ENCODE measurements at places on chromosomes 4 and X. TPM values are rescaled to one million over a fixed set of nuclear protein-coding genes. Genes with fewer than 3 reads are reported as not detected.

DNA sequence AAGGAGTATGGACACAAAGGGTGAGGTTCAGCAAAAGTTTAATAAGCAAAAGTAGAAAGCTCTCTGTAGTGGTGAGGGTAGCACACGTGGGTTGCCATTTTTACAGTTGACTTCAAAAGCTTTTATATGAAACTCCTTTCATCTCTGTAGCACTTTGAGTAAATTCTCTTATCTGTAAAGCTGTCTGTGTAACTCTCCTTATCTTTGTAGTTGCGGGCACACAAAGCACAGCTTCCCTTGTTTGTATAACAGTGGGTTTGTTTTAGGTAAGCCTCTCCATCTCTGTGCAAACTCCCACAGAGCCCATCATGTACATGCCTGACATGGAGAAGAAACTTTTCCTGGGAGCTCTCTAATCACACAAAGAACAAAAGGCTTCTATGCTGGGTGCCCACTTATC is 325.9 kb upstream of the PABPC5 start:
- no peak overlapping the region for H3K27ac ChIP-seq
- no peak for DNase-seq
- no peaks in the 10 kb centered on the region for H3K27me3 ChIP-seq
- no peaks in the 10 kb centered on the region for H3K4me1 ChIP-seq
- no peak overlapping the region for H3K4me3 ChIP-seq

DNA sequence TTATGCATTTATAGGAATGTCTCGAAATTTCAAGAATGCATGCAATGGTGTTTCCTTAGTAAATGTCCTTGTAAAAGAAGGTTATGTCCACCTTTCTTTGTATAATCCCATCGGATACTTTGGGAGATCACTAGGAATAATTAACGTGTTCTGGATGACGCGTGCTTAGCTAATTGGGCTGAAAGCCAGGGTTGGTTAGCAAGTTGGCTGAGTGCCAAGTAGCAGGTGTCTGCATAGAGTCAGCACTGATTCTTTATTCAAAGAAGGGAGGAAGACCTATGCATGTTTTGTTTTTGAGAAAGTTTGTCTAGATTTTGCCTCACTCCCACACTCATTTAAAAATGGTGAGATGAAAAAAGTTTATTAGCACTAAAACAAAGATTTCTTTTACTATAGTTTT is 144.6 kb downstream of the SOX3 start:
- no peaks in the 10 kb centered on the region for H3K36me3 ChIP-seq
- H3K4me1 ChIP-seq, result no peaks in the 10 kb centered on the region
- H3K27ac ChIP-seq, result no peak overlapping the region
- H3K4me3 ChIP-seq, result no peak overlapping the region

DNA sequence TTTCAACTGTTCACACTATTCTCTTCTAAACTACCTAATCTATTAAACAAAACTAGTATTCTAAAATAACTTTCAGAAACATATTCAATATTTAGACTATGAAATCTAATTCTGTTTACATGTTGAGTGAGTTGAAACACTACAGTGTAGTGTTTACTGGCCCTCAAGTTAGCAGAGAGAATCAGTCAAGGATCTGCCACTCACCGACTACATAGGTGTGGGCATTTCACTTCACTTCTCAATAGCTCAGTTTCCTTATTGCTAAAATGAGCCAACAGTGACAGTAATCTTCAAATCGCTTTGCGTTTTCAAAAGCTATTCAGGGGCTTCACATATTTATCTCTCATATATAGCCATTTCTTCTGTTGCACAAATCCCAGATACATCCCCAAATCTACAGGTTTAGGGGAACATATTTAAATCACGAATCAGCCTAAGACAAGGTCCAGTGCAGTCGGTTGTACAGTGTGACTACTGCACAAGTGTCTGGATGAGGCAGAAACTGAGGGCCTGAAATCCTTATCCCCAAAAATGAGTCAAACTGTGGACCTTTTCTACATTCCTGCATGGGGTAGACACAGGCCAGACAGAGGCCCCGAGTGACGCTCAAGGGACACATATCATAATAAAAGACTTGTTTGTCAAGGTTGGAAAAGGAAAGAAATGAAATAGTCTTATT is 129.8 kb downstream of the PPP3CA start:
- DNase-seq, result no peak
- H3K36me3 ChIP-seq, result no peaks in the 10 kb centered on the region
- no peak overlapping the region for H3K27ac ChIP-seq
- no peaks in the 10 kb centered on the region for H3K4me1 ChIP-seq

- H3K27ac ChIP-seq, result no peak overlapping the region
- H3K27me3 ChIP-seq, result peaks cover 24% of the 10 kb centered on the region
- H3K4me3 ChIP-seq, result no peak overlapping the region
- no peaks in the 10 kb centered on the region for H3K36me3 ChIP-seq
Observed at GRCh38 chr4:5933116-5933515, 40.2 kb upstream of the CRMP1 start.

GRCh38 chr4:14132301-14132700 is 504.8 kb upstream of the BOD1L1 start:
- H3K4me1 ChIP-seq, result no peaks in the 10 kb centered on the region
- no peaks in the 10 kb centered on the region for H3K36me3 ChIP-seq
- H3K4me3 ChIP-seq, result no peak overlapping the region
- no peak overlapping the region for H3K27ac ChIP-seq

DNA sequence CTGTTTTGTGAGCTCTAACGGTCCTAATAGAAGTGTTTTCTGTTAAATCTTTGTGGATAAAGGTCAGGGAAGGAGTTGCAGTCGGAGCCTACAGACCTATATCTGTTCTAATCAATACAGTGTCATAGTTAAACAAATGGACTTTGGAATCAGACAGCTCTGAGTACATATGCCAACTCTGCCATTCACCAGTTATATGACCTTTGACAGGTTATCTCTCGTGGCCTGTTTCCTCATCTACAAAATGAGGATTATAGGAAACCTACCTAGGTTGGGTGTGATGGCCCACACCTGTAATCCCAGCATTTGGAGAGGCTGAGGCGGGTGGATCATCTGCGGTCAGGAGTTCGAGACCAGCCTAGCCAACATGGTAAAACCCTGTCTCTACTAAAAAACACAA is 89.7 kb downstream of the MID1IP1 start:
- H3K27me3 ChIP-seq, result peaks cover 15% of the 10 kb centered on the region
- no peaks in the 10 kb centered on the region for H3K36me3 ChIP-seq
- DNase-seq, result no peak
- no peak overlapping the region for H3K27ac ChIP-seq
- H3K4me1 ChIP-seq, result peaks cover 4% of the 10 kb centered on the region

DNA sequence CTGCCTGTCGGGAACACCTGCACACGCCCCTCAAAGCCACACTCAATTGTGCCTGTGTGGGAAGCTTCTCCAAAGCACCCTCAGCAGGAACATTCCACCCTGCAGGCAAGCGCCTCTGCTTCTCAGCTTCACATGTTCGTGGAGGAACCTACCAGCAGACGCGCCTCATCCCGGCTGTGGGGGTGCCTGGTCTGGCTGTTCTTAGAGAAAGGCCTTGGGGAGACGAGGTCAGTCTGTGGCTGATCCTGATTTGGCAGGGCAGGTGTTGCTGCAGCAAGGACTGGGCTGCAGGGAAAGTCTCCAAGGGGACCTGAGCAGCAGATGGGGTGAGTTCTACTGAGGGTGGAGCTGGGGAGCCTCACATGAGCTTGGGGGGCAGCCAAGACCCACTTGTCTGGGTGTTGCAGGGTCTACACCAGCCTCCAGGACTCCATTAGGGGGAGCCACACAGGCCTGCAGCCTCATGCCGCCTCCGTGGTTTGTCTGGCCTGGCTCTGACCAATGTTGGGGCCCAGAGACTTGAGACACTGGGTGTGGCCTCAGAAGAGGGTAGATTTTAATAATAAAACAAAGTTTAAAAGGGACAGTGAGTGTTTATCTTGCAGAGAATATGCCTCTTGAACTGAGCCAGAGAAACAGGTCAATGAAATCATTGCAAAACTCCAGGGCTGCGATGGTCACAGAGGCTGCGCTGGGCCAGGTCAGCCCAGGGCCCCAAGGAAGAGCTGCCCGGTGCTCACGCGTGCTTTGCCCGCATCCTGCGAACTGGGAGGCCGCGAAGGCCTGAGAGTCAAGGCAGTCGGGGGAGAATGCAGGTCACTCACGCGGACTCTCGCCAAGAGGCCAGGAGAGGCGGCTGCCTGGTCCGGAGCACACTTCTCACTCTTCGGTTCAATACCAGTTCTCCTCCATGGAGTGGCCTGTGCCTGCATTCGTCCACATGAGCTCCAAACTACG is 21.1 kb downstream of the RNF212 start:
- H3K27ac ChIP-seq, result no peak overlapping the region
- DNase-seq, result no peak
- peaks cover 2% of the 10 kb centered on the region for H3K27me3 ChIP-seq
- no peaks in the 10 kb centered on the region for H3K36me3 ChIP-seq
- peaks cover 15% of the 10 kb centered on the region for H3K4me1 ChIP-seq
- no peak overlapping the region for H3K4me3 ChIP-seq

DNA sequence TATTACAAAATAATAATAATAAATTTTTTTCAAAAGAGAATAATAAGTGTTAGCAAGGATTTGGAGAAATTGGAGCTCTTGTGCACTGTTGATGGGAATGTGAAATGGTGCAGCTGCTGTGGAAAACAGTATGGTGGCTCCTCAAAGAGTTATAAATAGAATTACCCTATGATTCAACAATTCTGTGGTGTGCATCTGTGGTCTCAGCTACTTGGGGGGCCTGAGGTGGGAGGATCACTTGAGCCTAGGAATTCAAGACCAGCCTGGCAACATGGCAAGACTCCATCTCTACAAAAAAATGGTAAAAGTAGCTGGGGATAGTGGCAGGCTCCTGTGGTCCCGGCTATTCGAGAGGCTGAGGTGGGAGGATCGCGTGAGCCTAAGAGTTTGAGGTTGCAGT is 19.6 kb downstream of the MND1 start:
- H3K4me1 ChIP-seq, result no peaks in the 10 kb centered on the region
- no peak overlapping the region for H3K4me3 ChIP-seq
- H3K27me3 ChIP-seq, result no peaks in the 10 kb centered on the region
- no peak overlapping the region for H3K27ac ChIP-seq

DNA sequence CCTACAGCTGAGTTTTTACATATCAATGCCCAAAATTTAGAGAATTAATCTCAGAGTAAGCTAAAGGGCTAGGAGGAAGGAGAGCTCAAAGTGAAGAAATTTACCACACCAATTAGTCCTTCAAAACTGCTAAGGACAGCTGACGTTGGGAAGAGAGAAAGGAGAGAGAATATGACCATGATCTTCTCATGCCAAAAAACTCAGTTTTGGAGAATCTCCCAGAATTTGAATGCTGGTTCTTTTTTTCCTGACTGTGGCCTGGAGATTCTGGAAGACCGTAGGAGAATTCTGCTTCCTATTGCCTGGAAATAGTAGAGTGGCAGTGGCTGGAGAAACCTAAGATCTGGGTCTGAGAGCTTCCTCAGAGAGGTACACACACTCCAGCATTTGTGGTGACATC is 834.4 kb upstream of the SLIT2 start:
- H3K36me3 ChIP-seq, result no peaks in the 10 kb centered on the region
- no peak overlapping the region for H3K27ac ChIP-seq
- peak; percentile 73 for DNase-seq
- no peak overlapping the region for H3K4me3 ChIP-seq

GRCh38 chrX:128106630-128107029 is 54.4 kb upstream of the ACTRT1 start:
- no peaks in the 10 kb centered on the region for H3K36me3 ChIP-seq

- no peak overlapping the region for H3K4me3 ChIP-seq
- no peak for DNase-seq
- H3K27ac ChIP-seq, result no peak overlapping the region
- H3K27me3 ChIP-seq, result peaks cover 26% of the 10 kb centered on the region
- no peaks in the 10 kb centered on the region for H3K36me3 ChIP-seq
Observed at GRCh38 chrX:12789976-12790375, 1.2 kb upstream of the PRPS2 start.

GRCh38 chr4:6275898-6276806 is 6.5 kb downstream of the WFS1 start:
- no peaks in the 10 kb centered on the region for H3K27me3 ChIP-seq
- H3K36me3 ChIP-seq, result peaks cover 19% of the 10 kb centered on the region

DNA sequence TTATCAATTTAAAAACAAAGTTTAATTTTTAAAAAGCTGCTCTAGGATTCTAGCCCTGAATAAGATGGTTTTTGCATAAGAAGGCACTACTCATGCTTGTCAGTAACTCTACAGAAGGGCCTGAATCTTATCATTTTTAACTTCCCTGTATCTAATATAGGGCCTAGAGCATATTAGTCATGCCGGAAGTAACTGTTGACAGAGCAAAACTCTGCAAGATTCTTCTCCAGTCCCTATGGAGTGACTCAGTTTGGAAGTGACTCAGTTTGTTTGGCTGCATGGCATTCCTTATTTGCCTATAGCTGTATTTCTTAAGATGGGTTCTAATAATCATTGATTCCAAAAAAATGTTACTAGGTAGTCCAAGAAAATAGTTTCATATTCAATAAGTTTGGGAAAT is 431.8 kb upstream of the HTR2C start:
- H3K27me3 ChIP-seq, result peaks cover 8% of the 10 kb centered on the region
- no peaks in the 10 kb centered on the region for H3K36me3 ChIP-seq
- DNase-seq, result peak; percentile 1

GRCh38 chr4:111108153-111108552 is 485.3 kb upstream of the PITX2 start:
- no peak overlapping the region for H3K4me3 ChIP-seq
- no peaks in the 10 kb centered on the region for H3K27me3 ChIP-seq
- H3K27ac ChIP-seq, result no peak overlapping the region
- DNase-seq, result no peak

DNA sequence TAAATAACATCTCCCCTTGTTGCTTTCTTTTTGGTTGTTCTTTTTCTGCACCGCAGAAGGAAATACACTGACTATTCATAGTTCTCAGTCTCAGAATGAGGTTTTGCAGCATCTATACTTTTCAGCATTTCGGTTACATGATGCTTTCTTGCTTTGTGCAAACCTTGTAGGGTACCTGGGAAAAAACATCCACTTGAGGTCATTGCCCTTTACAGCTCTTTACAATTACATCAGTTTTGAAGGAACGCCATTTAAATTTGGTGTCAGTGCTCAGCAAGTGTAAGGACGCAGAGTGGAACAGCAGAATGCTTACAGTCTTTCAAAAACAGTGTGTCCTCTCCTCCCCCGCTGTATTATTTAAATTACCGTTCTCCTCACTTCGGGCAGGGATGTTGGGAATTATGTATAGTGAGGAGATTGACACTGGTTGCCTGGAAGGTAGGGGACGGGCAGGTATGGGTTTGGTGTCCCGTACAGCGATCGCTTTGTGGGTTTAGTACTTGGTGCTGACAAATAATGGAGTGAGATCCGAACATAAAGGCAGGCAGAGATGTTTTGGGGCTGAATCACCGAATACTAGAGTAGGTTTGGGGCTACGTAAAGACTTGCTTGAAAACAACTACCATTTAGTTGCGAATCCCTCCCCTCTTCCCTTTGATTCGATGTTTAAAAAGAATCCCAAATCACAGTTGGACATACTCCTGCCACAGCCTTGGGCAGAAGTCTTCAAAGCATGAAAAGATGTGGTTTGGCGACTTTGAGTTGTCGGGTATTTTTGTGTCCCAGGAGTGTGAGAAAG is 2.0 kb upstream of the NKX3-2 start:
- no peak for DNase-seq
- H3K27me3 ChIP-seq, result peaks cover 75% of the 10 kb centered on the region
- H3K4me3 ChIP-seq, result no peak overlapping the region
- H3K4me1 ChIP-seq, result peaks cover 35% of the 10 kb centered on the region
- no peak overlapping the region for H3K27ac ChIP-seq

- H3K4me1 ChIP-seq, result no peaks in the 10 kb centered on the region
- no peaks in the 10 kb centered on the region for H3K36me3 ChIP-seq
- H3K27me3 ChIP-seq, result no peaks in the 10 kb centered on the region
Observed at GRCh38 chr4:101239665-101240064, 107.7 kb downstream of the PPP3CA start.

The RASSF6 gene
- 0.04 TPM for total RNA-seq

The MAGED4 gene
- total RNA-seq, result 11.6 TPM

The ADGRG2 gene
- total RNA-seq, result 16.4 TPM

The TSPAN7 gene
- 70.0 TPM for total RNA-seq

The MAP7D2 gene
- 0.44 TPM for total RNA-seq

The REELD1 gene
- not detected for total RNA-seq

The DCHS2 gene
- total RNA-seq, result 22.9 TPM

The WDR44 gene
- 51.5 TPM for total RNA-seq

The IL1RAPL2 gene
- 3.1 TPM for total RNA-seq

The NUP54 gene
- total RNA-seq, result 45.7 TPM

The USP17L10 gene
- not detected for total RNA-seq

Measured in muscle of leg (tissue), 16 donors.